COLO829 (cell line): ENCODE measurements at places on chromosomes 6 and 20.
A peak's percentile ranks its signal among the peaks of the same experiment; 100 is the strongest.

- DNase-seq = no peak
Observed at GRCh38 chr20:35307666-35308653, 15.7 kb upstream of the FAM83C start.

- no peak for DNase-seq
Observed at GRCh38 chr6:20411953-20412681, 10.4 kb downstream of the E2F3 start.

DNA sequence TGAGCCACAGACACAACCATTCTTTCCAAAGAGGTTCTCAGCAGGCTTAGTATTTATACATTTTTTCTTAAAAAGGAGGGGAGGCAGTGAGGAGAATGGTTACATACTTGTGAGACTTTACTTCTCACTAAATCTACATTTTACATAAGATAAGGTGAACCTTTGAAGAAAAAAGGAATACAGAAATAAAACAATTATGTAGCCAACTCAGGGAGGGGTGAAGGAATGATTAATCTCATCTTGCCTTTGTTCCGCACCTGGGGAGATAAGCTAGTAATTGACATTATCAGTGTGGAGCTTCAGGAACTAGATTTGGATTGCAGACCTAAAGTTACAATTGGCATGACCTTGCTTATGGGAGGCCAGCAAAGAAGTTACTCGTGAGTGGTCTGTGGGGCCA lies 221.8 kb upstream of the GGTLC1 start:
- no peak for DNase-seq

- no peak for DNase-seq
Observed at GRCh38 chr6:44162876-44163625, 4.4 kb downstream of the CAPN11 start.

DNA sequence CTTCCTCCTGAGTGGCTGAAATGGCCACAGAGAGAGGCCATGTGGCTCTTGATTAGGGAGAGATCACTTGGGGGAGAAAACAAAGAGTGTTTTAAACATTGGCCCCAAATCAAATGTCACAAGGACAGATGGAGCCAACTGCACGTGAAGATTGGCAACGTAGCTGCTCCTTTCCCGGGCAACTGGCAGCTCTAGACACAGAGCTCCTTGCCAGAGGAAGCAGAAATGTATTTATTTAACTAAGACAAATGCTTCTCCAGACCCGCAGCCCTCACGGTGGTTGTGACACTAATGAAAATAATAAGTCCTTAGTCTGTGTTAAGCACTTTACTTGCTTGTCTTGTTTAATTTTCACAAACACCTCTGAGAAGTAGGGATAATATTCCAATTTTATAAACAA lies 49.6 kb upstream of the DSN1 start:
- DNase-seq = no peak

DNA sequence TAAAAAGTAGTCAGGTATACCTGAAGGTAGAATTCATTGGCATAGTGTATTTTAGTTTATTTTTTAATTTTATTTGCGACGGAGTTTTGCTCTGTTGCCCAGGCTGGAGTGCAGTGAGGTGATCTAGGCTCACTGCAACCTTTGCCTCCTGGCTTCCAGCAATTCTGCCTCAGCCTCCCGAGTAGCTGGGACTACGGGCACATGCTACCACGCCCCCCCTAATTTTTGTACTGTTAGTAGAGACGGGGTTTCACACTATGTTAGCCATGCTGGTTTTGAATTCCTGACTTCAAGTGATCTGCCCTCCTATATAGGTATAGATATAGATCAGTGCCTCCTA lies 102.8 kb upstream of the PRSS16 start:
- no peak for DNase-seq

GRCh38 chr6:169801396-169802160 lies 50.2 kb downstream of the ERMARD start:
- no peak for DNase-seq

DNA sequence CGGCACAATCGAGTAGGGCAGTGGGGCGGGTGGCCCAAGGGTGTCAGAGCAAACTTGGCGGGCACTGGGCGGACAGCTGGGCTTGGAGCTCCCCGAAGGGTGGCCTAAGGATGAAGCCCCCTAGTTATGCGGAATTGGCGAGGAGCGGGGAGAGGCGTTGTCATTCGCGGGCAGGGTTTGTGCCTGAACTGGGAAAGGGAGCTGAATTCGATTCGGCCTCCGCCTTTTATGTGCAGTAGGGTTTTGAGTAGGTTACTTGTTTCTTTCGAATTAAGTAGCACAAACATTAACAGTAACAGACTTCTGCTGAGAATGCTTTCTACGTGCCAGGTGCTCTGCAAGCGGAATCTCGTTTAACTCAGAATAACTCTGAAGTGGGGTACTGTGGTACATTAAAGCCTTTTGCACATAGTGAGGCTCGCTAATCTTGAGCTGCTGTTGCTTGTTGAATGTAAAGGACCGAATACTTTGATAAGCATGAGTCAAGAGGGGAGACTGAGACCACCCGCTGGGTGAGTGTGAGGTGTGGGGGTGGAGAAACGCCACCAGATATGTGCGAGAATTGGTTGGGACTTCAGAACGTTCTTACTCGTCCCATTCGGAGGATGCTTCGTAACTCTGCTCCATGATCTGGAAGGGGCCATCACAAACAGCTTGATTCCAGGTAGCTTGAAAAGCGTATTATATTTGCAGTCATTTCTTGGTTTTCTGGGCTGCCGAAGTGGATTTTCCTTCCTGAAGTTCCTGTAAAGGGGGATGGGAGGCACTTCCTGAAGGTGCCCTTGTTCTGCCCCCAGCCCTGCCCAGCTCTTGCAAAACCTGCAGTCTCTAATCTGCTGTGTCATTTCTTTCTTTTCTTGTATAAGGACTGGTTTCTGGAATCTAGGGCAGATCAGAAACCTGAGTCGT lies 833 bp downstream of the RAB5IF start:
- no peak for DNase-seq

DNA sequence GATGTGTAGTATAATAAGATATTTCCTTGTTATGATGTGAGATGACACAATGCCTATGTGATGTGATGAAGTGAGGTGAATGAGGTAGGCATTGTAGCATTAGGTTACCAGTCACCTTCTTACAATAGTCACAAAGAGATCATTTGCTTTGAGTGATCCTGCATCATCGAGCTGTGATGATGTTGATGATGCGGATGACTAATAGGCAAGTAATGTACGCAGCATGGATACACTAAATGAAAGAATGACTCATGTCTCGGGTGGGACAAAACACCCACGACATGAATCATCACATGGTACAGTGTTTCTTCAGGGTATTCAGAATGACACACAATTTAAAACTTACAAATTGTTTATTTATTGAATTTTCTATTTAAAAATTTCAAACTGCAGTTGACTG lies 806.3 kb upstream of the GJE1 start:
- peak; percentile 81 for DNase-seq

GRCh38 chr6:22717915-22718314 lies 148.5 kb downstream of the HDGFL1 start:
- DNase-seq = no peak

DNA sequence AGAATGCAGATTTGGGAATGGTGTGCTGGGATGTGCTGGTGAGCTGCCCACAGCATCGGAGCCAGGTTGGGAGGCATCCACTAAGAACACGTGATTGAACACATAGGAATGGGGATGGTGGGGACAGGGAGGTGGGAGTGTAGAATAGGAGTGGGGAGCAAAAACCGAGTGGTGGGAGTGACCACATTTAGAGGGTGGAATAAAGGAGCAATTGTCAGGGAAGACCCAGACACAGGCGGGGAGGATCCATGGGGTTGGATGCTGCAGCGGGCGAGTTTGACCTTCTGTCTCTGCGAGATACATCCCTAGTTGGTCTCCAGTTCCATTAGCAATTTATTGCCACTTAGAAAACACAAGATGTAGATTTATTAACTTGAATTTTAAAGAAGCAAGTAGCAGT lies 4.7 kb downstream of the NAA20 start:
- no peak for DNase-seq

GRCh38 chr6:122790423-122791309 lies 1.6 kb downstream of the SMPDL3A start:
- DNase-seq = no peak

- no peak for DNase-seq
Observed at GRCh38 chr6:24032896-24033688, 92.9 kb upstream of the NRSN1 start.

GRCh38 chr6:10028222-10028621 lies 386.7 kb downstream of the TFAP2A start:
- DNase-seq = no peak
